ENCODE measurements at places on chromosomes 2 and 18.

DNA sequence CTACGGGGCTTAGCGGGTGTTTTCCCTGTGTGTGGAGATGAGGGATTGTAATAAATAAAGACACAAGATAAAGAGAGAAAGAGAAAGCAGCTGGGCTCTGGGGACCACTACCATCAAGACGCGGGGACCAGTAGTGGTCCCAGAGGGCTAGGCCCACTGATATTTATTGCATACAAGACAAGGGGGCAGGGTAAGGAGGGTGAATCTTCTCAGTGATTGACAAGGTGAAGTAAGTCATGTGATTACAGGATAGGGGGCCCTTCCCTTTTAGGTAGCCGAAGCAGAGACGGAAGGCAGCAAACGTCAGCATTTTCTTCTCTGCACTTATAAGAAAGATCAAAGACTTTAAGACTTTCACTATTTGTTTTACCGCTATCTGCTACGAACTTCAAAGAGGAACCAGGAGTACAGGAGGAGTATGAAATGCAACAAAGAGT is 4.5 kb upstream of the GAL3ST2 start:
- DNase-seq, result no peak

GRCh38 chr2:26886736-26887135 is 38.8 kb downstream of the DPYSL5 start:
- no peak for DNase-seq

DNA sequence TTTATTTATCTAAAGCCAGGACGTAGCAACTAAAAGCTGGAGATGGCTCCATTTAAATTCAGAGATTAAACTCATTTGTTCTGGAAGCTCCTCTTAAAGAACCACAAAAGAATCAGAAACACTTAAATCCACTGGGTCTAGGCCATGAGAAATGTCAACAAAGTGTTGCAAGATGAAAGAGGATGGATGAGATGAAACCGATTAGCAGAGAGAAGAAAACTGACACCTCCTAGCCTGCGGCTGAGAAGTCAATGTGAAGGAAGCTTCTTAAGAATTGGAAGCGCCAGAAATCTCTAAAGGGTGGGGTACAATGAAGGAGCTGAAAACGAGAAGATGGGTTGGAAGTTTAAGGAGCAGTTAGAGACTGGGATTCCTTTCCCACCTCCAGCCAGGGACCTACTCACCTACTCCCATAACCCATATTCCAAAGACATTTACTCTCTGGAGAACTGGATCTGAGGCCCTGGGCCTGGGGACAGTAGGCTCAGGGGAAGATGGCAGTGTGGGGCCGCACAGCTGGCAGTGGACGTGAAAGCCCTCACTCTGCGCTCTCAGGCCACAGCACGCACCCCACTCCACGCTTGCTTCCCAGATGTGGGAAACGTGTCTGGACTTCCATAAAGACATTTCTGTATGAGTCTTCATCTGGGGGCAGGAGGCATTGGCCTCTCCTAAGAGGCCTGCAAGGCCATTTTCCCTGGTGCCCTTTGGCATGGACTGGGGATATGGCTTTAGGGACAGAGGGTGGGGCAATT is 188.4 kb downstream of the LOXHD1 start:
- no peak for DNase-seq

GRCh38 chr2:98608962-98609604 is 694 bp downstream of the UNC50 start:
- DNase-seq, result no peak

- peak; percentile 62 for DNase-seq
These were observed 31.6 kb downstream of the RNF144A start for GRCh38 chr2:6948677-6949351.

GRCh38 chr18:76721207-76721996 is 101.0 kb upstream of the ZNF236 start:
- no peak for DNase-seq

DNA sequence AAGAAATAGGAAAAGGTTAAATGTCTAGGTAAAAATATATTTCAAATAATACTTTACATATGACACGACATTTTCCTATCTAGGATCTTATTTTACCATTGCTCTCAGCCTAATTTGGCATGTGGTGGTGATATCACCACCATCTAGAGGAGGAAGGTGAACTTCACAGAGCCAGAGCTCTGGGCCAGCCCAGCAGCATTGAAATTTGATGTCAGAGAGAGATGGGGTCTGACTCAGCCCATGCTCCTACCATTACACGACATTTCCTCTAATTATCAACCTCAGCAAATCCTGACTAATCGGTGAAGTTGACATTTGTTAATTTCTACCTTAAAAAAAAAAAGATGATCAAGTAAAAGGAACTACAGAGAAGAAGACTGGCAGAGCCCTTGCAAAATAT is 42.3 kb downstream of the LRRTM4 start:
- DNase-seq, result no peak

All from fibroblast of skin of left quadriceps (primary cell).